Myocyte (in vitro differentiated cells): ENCODE measurements at places on chromosomes 13 and 19. TPM values are rescaled to one million over a fixed set of nuclear protein-coding genes. Genes with fewer than 3 reads are reported as not detected.

DNA sequence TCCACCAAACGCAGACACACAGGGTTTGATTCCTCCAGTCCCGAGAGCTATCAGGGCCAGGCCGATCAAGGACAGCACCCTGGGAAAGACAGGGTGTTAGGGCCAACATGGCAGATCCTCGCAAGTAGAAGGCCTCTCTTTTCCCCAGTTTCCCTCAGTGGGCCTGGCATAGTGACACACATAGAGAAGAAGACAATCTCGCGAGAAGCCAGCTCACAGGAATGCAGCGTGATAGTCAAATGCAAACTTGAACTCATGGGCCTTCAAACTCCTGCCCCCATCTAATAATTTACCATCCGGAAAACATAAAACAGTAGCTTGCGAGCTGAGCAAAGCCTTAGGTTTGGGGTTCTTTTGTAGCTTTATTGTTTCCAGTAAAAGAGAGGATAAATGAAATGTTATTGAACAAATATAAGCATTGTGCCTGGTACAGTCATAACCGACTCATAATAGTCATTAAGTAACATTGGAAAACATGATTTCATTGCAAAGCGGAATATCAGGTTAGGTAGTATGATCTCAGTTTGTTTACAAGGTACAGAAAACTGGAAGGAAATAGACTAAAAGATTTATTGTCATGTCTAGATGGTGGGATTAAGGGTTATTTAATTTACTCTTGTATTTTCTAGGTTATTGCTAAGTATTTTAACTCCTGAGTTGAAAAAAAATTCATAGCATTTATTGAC, 30.5 kb downstream of the SLC15A1 start:
- DNase-seq: no peak

DNA sequence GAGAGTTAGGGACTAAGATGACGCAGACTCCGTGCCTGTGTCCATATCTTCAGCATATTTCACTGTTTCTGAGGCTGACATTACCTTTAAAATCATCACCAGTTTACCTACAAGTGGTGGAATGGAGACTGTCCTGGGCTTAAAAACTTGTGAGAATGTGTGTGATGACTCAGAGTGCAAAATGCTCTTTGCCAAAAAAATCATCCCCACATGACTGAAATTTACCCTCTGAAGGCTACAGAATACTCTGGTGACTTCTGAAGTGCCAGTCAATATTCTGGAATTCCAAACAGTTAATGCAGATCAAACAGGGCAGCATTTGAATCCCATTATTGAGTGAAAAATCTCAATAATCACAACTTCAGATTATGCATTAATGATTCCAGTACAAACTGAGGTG, 901.4 kb downstream of the EFNB2 start:
- no peak for DNase-seq

GRCh38 chr13:47747901-47748300, 253.2 kb downstream of the SUCLA2 start:
- DNase-seq: no peak

The MCF2L gene
- 31.2 and 34.4 TPM in 2 replicates for total RNA-seq

- no peak for DNase-seq
Measured at GRCh38 chr13:74253161-74253560, 119.0 kb upstream of the KLF12 start.

- peak; percentile 92 for DNase-seq
Measured at GRCh38 chr13:50387051-50387581, 371.9 kb downstream of the KCNRG start.

GRCh38 chr13:20460761-20461160, 64.9 kb downstream of the CRYL1 start:
- no peak for DNase-seq

DNA sequence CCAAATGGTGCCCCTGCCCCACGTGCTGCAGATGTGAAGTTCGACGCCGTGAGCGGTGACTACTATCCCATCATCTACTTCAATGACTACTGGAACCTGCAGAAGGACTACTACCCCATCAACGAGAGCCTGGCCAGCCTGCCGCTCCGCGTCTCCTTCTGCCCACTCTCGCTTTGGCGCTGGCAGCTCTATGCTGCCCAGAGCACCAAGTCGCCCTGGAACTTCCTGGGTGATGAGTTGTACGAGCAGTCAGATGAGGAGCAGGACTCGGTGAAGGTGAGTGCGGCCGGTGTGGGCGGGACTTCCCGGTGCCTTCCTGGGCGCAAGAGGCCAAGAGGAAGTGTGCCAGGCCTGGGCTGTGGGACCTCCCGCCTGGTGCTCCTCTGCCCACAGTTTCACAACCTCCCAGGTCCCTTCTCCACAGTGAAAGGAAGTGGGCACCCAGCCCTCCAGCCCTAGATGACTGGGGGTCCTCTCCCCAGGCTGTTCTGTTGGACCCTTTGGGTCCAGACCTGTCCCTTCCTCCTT, 14.1 kb upstream of the RELB start:
- no peak for DNase-seq

- no peak for DNase-seq
Measured at GRCh38 chr13:49977992-49978391, 18.9 kb upstream of the TRIM13 start.

- DNase-seq: no peak
Measured at GRCh38 chr13:86681223-86681622, 882.0 kb upstream of the SLITRK6 start.

GRCh38 chr13:98853771-98854221, 101.3 kb upstream of the SLC15A1 start:
- peak; percentile 91 for DNase-seq

The MBD3L2 gene
- not detected in 2 replicates for total RNA-seq

The KIR2DL1 gene
- not detected in 2 replicates for total RNA-seq
